ENCODE measurements at places on chromosomes 1 and 21.

DNA sequence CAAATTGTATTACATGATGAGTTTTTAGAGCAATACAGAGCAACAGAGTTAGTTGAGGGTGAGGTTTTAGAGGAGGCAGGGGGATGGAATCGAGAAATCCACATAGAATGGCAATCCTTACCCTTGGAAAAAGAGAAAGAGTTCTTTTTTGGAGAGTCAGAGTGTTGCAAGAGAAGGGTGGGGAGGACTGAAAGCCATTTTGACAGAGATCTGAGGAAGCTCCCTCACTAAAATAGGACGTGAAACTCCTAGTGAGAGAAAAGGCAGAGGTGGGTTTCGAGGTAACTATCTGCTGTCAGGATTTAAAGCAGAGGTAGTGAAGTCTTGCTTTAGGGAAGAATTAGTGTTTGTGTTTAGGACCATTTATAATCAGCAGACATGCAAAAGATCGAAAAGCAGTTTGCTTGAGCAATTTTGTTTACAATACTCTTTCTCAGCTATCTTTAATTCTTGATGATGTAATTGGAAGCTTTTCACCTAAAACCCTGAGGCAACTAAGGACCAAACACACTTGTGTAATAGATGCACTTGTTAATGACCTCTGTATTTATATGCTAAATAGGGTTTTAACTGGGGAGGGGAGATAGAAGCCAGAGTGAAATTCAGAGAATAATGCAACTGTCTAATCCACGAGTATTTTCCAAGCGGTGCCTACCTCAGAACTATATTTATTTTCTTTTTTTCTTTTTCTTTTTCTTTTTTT, 20.0 kb downstream of the ADAMTS5 start:
- DNase-seq: no peak

GRCh38 chr1:112399456-112399855, 3.4 kb downstream of the CTTNBP2NL start:
- no peak for DNase-seq

DNA sequence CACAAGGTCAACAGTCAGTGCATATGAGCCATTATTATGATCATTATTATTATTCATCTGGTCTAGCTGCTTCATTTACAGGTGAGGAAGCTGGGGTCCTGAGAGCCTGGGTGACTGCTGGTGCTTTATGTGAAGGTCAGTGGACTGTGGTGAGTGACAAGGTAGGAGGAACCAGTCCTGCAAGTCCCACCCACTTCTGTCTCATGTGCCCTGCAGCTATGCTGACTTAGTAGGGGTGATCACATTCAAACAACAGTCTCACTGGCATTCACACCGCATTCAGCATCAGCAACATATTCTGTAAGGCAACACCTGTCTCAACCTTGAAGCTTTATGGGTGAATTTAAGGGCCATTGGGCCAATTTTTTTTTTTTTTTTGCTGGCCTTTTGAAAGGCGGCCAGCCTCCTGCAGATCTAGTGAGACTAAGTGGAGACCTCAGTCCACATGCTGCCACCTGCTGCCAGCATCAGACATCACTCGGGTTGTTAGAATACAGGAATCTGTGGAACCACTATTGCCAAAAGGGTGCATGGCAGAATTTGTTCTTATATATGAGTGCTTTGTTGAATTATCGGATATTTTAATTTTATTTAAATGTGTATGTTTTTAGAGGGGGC, 59.9 kb upstream of the CACNA1E start:
- DNase-seq: no peak

DNA sequence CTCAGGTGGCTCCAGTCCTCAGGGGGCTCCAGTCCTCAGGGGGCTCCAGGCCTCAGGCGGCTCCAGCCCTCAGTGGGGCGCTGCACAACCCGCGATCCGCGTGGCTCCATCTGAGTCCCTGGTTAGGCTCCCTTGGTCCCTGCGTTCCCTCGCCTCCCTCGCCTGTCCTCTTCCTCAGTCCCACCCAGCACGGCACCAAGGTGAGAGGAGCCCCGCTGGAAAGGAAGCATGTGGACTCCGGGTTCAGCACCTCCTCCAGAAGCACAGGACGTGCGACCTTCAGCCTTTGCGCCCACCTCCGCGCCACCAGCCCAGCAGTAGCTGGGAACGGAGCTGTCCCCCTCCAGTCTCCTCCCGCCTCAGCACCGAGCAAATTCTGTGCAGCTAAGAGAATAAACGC, 8.1 kb upstream of the OR2M5 start:
- no peak for DNase-seq
